NCI-H2107 (cell line): ENCODE measurements at places on chromosomes 3 and 15.

DNA sequence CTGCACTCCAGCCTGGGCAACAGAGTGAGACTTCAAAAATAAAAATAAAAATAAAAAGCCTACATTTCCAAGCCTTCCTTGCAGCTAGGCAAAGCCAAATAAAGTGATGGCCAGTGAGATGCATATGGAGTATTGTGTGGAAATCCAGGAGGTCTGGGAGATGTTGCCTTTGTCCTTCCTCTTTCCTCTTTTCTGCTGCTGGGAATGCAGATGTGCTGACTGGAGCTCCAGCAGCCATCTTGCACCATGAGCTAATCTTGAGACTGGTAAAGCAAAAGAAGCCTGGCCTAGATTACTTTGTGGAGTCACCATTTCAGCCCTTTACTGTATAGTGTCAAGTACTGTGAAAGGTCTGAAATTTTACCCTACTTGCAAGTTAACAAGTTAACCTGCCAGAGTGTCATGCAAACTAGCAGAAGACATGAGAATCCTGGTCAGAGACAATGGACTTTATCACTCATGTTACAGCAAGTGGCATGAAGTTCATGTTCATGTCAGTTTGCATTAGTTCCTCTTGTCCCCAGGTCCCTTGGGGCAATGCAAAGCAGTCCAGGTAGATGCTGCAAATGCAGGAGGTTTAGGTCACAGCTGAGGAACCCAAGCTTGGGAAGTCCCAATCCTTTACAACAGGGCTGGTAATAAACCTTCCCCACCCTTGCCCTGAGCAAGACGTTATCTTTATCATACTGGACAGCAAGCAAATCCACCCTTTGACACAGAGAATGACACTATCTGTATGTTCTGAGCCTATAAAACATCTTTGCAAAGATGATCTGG, 103.1 kb downstream of the TLE3 start:
- DNase-seq: no peak

DNA sequence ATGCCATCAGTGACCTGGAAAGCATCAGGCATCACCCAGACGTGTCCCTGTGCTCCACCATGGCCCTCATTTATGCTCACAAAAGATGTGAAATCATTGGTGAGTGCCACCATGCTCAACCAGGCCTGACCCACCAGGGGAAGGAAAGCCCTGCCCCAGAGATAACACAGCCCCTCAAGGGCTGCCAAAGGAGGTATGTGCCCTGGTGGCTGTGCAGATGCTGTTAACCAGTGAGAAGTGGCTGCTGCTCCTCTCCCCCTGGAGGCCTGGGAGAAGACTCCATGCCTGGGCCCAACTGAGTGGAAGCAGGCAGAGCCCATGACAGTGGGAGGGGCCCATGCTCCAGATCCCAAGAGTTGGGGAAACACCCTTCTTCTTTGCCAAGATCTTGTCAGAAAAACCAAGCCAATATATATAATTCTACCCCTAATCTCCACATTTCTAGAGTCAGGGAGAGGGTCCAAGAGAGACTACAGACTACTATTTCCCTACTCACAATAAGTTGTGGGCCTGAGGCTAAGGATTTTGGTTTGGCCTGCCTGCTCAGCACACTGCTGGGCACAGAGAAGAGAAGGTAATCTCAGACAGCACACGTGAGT, 2.7 kb downstream of the TTC21A start:
- no peak for DNase-seq

DNA sequence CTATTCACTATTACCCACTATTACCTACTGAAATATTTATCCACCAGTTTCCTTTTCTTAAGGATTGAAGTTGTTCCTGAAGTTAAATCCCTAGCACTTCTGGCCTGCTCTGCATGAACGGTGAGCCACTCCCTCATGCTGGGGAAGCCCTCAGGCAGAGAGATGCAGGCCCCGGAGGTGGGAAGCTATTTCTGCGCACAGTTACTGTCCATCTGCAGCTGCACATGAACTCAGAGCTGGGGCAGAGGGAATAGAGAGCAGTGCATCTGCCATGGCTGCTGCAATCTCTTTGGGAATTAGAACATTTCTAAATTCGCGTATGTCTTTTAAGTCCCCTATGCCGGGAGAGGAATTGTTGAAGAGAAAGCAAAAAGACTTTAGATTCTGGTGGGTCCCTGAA, 6.3 kb upstream of the GALNT15 start:
- DNase-seq: no peak

DNA sequence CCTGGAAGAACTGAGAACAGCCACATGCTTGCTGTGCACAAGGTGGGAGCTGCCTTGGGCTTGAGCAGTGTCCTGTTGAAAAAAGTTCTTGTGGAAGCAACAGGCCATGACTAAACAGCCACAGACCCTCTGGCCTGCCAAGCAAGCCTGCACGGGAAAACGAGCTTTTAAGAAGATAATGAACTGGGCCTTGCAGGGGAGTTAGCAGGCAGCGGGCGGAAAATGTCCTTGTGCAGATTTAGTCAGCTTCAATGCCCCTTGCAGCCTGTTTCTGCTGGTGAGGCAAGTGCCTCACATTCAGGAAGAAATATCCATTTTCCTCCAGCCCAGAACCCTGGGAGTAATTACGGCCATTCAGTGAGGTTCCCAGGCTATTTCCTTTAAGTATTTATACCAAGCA, 126.2 kb upstream of the KLHL25 start:
- DNase-seq: no peak
